Stimulated activated CD8-positive, alpha-beta memory T cell treated with anti-CD3 and anti-CD28 coated beads, Interleukin-2, amount 100 ng/mL, for 48 hours (primary cell): ENCODE measurements at places on chromosomes 4 and X.

- DNase-seq = no peak
Measured at GRCh38 chr4:56414135-56414670, 21.2 kb downstream of the PPAT start.

DNA sequence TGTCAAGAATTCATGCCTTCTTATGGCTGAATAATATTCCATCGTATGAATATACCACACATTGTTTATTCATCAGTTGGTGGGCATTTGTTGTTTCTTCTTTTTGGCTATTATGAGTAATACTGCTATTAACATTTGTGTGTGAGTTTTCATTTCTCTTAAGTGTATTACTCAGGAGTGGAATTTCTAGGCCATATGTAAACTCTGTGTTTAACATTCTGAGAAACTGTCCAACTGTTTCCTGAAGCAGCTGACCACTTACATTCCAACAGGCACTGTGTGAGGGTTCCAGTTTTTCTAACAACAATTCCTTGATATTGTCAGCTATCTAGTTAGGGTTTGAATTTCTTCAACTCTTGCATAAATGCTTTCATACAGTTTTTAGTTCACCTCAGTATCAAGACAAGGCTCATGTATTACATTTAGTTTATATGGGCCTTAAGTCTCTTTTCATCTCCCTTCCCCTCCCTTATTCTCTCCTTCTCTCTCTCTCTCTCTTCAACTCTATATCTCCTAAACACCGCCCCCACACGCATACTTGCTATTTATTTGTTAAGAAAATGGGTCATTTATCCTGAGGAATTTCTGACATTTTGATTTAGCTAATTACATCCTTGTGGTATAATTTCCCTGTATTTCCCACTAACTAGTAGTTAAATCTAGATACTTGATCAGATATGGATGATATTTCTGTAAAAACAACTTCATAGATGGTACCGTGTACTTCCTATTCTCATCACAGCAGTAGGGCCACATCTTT, 77.4 kb downstream of the WDR19 start:
- DNase-seq = no peak

- no peak for DNase-seq
Measured at GRCh38 chr4:153067376-153067775, 131.3 kb downstream of the FHDC1 start.

- DNase-seq = no peak
Measured at GRCh38 chr4:166981847-166982246, 252.4 kb downstream of the SPOCK3 start.

DNA sequence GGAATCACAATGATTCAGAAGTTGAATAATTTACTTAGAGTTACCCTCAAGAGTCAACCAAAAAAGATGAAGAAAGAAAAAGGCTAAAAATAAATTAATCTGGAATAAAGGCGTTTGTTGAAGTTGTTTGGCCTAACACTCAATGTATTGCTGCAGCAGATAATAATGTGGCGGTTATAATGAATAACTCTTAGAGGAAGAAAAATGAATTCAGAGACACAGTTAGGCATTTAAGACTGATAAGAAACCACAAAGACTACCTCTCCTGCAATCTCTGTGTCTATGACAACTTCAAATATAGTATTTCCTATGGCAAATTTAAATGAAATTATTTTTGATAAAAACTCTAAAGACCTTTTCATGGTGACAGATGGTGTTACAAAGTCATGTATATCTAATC, 1369.1 kb upstream of the AGA start:
- no peak for DNase-seq

DNA sequence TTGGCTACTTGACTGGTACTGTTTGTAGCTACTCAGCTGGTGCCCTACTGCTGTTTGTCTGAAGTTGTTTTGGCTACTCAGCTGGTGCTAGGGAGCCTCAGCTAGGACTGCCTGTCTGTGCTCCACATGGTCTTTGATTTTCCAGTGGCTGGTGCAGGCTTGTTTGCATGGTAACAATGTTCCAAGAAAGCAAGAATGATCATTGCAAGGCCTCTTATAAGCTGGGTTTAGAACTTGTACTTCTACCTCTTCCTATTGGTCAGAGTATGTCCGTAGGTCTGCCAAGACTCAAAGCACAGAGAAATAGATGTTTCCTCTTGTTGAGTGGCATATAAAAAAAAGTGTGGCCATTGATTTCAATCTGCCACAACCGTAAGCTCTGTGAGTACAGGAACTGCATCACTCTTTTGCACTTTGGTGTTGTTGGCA, 17.6 kb downstream of the NFKB1 start:
- no peak for DNase-seq

DNA sequence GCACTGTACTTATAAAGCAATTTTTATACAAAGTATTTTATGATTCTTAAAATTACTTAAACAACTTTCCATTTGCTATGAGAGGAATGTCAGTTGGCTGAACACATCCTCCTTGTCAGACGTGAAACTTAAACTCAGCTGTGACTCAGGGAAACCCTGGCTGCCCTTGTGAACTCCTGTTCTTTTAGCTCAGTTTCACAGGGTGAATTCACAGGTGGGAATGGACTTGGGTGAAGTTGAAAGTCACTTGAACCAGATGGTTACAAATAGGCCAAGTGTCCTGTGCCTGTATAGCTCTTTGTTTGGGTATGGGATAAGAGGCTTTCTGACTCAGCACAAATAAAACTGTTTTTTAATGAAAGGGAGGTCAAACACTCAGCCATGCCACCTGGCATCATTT, 67.4 kb upstream of the FAM47B start:
- no peak for DNase-seq

DNA sequence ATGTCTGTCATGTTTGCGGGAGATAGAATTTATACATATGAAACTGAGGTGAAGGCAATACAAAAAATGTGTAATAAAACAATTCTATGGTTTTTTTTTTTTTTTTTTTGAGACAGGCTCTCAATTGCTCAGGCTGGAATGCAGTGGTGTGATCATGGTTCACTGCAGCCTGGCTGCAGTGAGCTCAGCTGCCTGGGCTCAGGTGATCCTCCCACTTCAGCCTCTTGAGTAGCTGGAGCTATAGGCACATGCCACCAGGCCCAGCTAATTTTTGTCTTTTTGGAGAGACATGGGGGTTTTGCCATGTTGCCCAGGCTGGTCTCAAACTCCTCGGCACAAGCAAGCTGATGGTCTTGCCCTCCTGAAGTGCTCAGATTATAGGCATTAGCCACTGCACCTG, 10.1 kb downstream of the RADX start:
- DNase-seq = no peak

- DNase-seq = no peak
Measured at GRCh38 chrX:20514358-20514757, 247.6 kb upstream of the RPS6KA3 start.

DNA sequence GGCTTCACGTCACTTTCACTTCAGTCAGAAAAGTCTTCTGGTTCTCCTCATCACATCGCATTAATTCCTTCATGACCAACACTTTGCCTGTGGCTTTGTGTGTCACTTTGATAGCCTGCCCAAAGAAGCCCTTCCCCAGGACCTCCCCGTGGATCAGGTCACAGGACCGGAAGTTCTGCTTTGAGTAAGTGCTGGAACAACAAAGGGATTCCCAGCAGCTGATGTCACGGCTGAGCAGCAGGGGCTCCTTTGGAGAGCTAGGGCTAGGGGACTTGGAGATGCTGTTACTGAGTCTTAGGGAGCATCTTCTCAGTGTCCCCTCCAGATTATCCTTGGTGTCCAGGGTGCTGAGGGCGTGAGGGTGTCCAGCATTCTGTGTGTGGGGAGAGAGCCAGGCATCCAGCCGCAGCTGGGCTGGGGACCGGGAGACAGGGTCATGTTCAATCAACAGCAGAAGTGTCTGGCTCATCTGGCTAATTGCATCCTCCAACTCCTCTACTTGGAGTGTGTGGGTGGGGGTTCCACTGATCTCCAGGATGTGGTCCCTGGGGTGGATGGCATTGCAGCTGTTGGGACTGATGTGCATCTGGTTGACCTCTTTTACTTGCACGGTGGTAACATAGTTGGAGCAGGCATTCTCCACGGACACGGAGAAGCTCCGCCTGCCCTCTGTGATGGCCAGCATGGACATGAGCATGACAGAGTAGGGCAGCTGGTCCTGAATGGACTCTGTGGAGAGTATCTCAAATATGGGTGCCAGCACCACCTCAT, 39.2 kb upstream of the ARHGAP6 start:
- no peak for DNase-seq

- no peak for DNase-seq
Measured at GRCh38 chr4:40840255-40840984, 90.7 kb downstream of the NSUN7 start.

GRCh38 chr4:141132072-141132708, 1.1 kb downstream of the RNF150 start:
- no peak for DNase-seq

DNA sequence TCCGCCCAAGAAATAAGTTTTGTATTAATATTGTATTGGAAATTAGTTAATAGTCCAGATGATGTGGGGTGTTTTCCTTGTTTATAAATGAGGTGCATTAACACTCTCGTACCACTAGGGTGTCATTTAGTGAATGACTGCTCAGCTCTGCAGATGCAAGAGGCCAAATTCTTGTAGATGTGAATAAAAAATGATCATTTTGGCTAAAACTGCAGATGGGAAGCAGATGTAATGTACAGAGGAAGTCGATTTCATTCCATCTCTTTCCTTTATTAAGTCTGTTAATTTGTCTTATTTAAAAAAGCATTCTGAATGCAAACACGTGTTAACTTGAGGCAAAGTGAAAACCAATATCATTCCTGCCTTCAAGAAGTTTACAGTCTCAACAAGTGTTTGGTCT, 108.1 kb downstream of the DHX15 start:
- DNase-seq = no peak

GRCh38 chrX:10831716-10832502, 211.5 kb upstream of the MID1 start:
- no peak for DNase-seq

DNA sequence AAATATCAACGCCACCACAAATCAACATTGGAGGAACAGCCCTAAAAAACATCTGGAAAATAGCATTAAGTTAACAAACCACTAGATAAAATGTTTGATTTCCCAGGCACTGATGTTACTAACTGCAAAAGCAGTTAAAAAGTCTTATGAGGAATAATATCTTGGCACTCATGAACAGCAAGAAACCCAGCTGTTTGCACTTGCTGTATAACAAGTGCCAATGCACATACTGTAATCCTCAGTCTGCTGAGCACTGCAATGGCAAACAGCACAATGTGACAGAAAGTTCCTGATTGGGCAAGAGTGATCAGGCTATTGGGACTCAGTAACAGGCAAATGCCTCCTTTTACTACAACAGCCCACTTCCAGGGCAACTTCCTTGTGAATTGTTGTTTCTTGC, 20.8 kb upstream of the SEC24B start:
- DNase-seq = no peak

- DNase-seq = no peak
Measured at GRCh38 chrX:6067600-6067999, 161.1 kb downstream of the NLGN4X start.

GRCh38 chr4:1194010-1194900, 21.9 kb upstream of the SPON2 start:
- DNase-seq = no peak

DNA sequence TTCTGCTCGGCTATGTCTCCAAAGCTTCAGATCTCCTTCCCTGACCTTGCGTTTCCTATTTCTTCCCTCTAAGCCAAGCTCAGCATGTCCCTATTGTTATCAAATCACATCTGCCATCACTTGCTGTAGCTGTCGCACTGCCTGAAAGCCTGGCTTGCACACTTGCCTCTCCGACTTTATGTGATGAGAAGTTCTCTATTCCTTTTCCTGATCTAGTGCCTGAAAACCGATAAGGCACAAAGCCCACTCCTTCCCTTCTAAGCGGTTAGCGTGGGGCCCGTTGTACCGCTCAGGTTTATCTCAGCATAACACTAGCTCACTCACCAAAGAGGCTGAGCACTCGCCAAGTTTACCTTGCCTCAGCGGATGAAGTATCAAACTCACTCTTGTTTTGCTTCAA, 816 bp downstream of the NMU start:
- no peak for DNase-seq

DNA sequence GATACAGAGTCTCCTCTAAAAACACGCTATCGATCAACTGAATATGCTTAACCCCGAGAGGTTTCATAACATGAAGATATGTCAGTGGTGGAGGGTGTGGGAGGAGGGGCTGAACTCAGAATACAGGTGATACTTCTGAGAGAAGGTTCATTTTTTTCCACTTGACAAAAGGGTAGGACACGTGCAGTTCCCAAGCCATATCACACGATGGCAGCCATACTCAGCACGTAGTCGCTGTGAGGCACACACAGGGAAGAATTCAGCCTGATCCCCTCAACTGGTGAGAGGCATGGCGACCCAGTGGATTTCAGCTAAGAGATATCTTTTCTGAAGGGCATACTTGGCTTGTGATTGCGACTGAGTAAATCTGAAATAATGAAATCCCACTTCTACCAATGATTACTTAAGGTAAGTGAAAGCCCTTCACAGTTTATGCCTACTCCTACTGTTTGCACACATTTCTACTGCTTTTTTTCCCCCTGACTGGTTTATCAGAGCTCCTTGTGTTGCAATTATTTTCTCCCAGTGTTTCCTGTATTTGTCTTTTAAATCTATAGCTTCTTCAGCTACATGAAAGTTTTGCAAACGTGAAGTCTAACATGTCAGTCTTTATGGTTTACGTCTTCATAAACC, 133.1 kb downstream of the CORIN start:
- DNase-seq = no peak

- DNase-seq = no peak
Measured at GRCh38 chr4:39166177-39166576, 16.2 kb upstream of the WDR19 start.

DNA sequence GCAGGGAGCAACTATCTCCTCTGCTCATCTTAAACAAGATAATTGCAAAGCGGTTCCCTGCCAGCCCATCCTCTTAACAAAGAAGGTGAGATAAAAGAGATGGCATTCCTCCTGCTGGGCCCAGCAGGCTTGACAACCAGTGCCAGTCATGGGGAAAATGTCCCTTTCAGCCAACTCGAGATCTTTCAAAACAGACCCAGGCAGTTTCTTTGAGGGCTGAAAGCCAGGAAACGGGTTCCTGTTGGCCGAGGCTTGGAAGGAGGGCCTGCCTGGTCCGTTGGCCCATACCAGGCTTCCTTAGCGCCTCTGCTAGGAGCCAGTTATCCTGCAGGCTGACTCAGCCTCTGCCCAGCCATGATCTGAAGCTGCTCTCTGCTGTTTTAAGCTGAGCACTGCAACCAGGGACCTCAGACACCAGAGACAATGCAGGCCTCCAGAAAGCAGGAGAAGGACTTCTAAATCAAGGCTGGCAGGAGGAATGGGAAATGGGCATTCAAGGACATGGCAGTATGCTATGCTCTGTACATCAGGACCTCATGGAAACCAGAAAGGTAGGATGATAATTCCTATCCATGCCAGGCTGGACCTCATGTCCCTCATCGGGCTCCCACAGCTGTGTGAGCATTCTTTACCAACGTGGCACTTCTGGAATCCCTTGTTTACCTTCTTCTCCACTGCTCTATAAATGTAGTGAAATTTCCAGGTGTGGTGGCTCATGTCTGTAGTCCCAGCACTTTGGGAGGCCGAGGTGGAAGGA, 42.4 kb upstream of the SLC2A9 start:
- no peak for DNase-seq

DNA sequence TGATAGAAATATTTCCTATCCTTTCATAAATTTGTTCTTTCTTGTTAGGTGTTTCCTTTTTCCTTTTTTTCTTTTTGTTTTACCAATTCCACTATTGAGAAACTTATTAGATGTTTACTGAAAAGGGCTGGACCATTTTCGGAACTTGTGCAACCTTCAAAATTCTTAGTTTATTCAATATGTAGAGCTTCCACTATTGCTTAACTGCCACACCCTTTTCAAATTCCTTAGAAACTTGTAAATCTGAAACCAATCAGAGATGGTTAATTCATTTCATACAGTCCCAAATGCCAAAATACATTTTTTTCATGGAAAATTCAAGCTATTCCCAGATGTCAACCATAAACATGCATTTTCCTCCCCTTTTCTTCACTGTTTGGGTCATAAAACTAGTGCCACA, 66.1 kb upstream of the SLC39A8 start:
- DNase-seq = no peak
